ENCODE measurements at places on chromosomes 2 and 18. TPM values are rescaled to one million over a fixed set of nuclear protein-coding genes. Genes with fewer than 3 reads are reported as not detected.

Gene PXDN
- 31.1 TPM for total RNA-seq

- no peak for DNase-seq
Observed at GRCh38 chr2:208643145-208643544, 236.6 kb downstream of the PTH2R start.

DNA sequence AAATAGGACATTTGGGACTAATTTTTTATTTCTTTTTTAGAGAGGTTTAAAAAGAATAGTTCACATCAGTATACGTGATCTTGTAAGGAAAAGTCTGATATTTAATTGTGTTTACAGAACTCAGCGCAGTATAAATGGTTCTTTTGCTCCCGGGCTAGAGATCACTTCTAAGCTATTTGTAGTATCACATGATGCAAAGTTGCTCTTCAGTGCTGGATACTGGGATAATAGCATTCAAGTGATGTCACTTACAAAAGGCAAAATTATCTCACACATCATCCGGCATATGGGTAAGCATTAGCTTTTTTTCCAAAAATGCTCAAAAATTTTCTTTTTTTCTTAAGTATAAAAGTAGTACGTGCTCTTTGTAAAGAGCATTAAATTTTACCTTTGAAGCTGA, 37.4 kb upstream of the CYP20A1 start:
- DNase-seq: no peak

DNA sequence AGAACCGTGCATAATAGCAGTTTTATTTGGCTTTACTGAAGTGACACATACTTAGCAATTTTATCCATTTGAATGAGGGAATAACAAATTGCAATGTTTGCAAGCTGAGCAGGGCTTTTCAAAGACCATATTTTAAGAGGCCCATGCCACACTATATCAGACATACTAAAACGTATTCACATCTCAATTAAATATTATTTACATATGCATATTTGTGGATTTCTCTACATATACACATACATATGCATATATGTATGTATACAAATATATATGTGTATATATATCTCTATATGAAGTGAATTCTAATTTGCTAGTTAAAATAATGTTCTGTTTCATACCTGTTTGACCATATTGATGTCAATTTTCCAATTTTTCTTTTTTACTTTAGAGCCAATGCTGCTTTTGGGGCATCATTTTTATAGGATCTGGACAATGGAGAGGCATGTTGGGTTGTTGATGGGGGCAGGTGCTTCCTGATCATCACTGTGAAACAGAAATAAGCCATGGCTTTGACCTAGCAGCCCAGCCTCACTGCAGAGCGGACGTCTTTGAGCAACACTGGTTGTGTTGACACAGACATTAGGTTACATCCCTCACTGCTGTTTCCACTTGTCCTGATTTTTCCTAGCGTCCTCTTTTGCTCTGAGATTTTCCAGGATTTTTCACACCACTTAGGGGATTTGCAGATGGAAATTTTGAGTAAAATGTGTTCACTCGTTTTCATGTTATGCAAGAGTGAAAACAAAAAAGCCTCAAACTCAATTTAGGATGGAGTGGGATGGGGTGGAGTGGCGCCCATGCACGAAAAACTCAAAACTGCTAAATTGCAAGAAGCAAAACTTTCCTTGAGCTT, 56.9 kb downstream of the RDH14 start:
- DNase-seq: no peak

GRCh38 chr2:168255103-168255502, 7.7 kb upstream of the STK39 start:
- no peak for DNase-seq

DNA sequence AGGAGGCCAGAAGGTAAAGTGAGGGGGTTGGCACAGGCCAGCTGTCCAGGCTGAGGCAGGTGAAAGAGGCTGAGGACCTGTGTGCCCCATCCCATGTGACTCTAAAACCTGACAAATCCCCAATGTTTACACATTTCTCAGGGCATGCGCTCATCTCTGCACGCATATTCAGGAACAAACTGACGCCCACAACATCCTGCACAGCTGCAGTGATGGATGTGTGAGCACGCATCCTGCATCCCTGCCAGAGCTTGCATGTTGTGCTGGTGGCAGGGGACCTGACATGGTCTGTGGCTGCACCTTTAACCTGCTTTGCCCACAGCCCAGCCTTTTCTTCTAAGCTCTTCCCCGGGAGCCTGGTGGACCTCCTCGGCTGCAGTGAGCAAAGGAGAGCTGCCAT, 83.1 kb downstream of the FBXO15 start:
- DNase-seq: no peak

All from mucosa of gallbladder (tissue), 1 donor.